ENCODE measurements at places on chromosomes 7 and 10.
A peak's percentile ranks its signal among the peaks of the same experiment; 100 is the strongest.

GRCh38 chr7:139610595-139610994, 87.1 kb downstream of the CLEC2L start:
- DNase-seq, result no peak

GRCh38 chr7:47371733-47372368, 210.1 kb downstream of the TNS3 start:
- DNase-seq, result peak; percentile 92

- DNase-seq, result no peak
These were observed 215.0 kb downstream of the MDFIC start for GRCh38 chr7:115136796-115137443.

GRCh38 chr7:30668102-30668501, 14.2 kb downstream of the CRHR2 start:
- no peak for DNase-seq

- no peak for DNase-seq
These were observed 19.3 kb upstream of the ZNF680 start for GRCh38 chr7:64581926-64582894.

DNA sequence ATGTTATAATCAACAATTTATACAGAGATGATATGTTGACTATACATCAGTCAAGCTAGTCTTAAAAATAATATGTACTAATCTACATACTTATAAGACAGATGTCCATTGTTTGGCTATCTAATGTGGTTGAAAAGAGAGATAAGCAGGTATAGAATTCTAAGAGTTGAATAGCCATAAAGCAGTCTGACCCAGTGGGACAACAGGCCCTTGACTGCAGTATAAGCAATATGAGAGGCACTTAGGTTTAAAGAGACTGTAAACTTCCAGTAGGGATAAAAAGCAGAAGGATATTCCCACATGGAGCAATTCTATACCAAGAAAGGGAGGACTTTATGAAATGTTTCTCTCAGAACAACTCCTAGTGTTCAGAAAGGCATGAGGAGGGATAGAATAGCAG, 139.3 kb downstream of the ELAPOR2 start:
- DNase-seq, result no peak

DNA sequence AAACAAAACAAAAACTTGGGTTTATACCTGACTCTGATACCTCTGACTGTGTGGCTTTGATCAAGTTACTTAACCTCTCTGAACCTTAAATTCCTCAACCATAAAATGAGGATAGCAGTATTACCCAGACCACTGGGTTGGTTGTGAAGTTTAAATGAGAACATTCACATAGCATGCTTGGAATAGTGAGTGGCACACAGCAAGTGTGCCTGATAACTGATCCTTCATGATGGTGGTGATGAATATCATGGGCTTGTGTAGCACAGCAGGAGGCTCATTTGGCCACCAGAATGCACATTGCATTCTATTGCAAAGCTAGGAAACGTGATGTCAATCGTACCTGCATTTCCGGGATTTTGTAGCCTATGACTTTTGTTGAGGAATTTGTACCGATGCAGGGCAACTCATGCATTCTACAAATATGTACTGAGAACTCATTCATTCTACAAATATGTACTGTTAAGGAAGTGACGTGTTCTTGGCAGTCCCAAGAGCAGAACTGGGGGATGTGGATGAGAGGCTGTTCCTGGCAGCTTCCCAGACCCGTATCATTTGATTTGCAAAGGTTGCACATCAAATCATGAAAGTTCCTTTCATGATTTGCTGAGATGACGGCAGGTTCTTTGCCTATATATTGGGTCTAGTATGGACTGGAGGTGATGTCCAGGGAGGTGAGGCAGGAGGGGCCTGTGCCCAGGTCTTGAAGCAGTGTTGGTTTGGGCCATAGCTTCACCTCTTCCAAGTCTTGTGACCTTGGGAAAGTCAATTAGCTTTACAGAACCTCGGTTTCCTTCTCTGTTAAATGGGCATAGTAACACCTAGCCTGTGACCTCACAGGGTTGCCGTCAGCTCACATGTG, 94.6 kb upstream of the SMNDC1 start:
- no peak for DNase-seq

DNA sequence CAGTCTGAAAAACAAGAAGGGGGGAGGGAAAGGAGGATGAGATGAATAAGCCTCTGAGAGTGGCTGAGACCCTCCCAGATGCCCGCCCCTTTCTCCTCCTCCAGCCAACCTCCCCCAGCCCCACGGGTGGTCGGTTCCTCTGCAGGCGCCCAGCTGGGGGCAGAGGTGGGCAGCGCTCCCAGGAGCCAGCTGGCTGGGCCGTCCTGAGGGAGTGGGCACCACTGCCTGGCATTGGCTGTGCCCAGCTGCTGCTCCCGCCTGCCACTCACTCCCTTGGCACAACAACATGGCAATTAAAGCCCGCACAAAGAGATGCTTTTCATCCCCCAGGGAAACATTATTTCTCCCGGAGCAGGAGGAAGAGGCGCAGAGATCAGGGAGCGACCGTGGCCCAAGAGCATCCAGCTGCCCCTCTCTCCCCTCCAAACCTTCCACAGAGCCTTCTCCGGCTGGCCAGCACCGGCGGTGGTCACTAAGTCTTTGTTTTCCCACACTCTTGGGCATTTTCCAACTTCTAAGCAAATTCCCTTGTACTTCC, 107.2 kb downstream of the SPDYE5 start:
- DNase-seq, result peak; percentile 97

DNA sequence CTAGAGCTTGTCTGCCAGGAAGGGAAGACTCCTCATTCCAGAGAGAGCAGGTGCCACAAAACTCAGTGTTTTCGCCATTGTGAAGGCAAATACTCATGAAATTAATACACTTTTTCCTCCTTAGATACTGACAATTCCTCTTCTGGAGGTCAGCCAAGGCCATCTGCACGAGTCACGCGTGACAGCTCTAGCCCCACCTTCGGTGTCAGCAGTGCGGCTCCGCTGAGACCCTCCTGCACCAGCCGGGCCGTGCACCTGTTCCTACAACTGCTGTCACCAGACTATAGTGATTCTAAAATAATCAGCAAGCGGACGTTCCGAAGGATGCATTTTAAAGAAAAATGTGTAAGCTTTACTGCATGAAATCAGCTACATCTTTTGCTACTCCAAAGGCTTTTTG, 127.7 kb downstream of the DIP2C start:
- no peak for DNase-seq

DNA sequence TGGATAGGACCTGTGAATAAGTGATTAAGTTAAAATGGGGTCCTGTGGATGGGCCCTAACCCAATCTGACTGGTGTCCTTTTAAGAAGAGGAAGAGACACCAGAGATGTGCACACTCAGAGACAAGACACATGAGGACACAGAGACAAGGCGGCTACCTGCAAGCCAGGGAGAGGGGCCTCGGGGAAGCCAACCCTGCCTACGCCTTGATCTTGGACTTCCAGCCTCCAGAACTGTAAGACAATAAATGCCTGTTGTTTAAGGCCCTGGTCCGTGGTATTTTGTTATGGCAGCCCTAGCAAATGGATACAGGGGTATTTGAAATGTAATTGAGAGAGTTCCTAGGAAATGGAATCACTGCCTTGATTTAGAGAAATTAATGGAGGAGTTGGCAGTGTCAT, 225.3 kb downstream of the SKAP2 start:
- no peak for DNase-seq

- DNase-seq, result no peak
These were observed 14.2 kb upstream of the CAMK2G start for GRCh38 chr10:73888514-73888913.

GRCh38 chr7:29480934-29481651, 82.5 kb upstream of the PRR15 start:
- DNase-seq, result no peak

GRCh38 chr10:79056736-79057391, 11.9 kb upstream of the ZMIZ1 start:
- DNase-seq, result no peak

DNA sequence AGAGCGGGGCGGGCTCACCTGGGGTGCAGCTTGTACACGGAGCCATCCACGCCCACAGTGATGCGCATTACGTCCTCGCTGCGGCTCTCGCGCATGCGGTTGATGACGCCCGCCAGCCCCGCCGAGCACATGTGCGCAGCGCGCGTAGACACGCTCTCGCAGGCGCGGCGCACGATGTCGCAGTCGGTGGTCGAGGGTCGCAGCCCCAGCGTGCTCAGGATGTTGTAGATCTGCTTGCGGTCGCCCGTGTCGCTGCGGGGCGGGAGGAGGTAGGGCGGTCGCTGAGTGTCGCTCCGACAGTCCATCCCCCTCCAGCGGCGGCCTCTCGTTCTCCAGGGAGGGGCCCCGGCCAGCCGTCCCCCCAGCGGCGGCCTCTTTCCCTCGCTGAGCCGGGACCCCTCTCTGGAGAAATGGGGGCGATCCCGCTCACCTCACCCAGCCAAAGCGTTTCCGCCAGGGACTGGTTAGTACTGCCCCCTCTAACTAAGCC, 4.4 kb upstream of the MYL7 start:
- no peak for DNase-seq

DNA sequence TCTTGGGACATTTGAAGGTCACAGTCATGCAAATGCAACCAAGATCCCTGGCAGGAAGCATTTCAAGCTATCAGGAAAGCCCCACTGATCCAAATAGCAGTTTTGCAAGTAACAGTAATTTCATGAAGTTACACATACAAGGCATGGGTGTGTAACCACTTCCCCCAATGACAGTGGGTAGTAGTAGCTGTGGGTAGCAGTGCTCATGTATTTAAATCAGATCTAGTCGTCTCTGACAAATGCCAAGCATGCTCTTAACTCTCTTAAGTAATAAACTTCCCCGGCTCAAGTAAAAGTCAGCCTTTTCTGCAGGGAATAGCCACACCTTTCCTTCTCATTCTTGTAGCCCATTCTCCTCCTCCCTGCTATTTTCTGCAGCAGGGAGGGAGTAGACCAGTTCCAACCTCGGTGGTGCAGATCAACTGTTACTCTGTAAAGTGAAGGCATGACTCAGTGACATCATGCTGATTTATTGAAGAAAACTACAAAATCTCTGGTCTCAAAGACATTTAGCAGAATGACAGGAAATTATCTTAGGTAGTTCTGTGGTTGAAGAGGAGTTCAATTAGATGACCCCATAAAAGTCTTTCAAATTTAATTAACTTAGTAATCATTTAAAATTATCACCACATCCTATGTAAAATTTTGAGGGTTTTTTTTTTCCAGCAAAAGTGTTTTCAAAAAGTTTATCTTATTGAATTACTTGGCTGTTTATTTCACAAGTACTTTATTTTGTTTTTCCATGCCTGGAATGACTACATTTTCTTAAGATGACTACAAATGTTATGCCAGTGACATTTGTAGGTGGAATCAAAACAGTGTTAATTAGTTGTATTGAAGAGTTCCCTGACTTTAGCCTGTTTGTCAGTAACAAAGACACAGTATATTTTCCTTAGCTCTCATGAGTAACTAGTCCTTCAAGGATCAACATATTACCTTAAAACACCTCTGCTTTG, 568.3 kb downstream of the INHBA start:
- no peak for DNase-seq

DNA sequence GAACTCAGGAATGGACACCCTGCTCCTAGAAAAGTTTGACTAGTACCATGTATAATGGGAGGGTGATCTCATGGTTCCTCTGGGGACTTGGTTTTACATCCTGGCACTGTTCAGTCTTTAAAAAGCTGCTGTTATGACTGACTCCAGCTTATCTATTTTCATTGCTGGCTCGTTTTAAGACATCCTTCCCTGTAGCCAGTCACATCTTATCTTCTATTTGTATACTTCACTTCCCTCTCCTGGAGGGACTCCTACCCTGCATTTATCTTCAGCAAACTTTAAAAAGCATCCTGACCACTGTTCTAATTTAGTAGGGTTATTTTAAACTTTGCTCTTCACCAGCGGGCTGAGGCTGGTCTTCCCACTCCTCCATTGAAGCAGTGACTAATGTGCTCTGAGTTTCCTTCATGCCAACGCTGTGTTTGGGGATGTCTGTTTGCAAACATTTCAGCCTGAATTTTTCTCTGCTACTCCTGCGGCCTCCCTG, 72.9 kb upstream of the ARMC3 start:
- DNase-seq, result no peak

DNA sequence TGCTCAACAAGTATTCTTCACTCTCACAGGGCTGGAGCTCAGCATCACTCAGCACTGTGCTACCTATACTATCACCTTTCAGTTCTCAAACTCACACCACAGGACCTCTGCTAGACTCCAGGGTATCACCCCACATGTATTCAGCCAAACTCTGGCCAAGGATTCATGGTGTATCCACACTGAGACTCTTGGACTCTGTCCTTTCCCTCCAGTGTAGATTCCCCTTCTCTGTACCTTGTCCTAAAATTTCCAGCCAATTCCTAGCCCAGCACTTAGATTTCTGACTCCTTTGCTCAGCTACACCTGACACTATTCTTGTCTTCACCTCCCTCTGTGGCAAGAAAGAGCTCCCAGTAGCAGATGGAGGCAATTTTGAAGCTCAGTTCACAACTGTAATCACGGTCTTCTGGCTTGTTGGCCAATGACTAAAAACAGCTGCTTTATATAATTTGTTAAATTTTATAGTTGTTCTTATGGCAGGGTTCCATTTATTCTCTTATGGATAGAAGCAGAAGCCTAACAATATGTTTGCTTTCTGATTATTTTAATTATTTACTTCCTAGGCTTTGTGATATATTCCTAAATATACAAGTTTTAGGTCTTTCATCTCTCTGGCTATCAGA, 258.8 kb downstream of the THSD7A start:
- no peak for DNase-seq

- no peak for DNase-seq
These were observed 305.8 kb upstream of the KCND2 start for GRCh38 chr7:119967221-119967620.

DNA sequence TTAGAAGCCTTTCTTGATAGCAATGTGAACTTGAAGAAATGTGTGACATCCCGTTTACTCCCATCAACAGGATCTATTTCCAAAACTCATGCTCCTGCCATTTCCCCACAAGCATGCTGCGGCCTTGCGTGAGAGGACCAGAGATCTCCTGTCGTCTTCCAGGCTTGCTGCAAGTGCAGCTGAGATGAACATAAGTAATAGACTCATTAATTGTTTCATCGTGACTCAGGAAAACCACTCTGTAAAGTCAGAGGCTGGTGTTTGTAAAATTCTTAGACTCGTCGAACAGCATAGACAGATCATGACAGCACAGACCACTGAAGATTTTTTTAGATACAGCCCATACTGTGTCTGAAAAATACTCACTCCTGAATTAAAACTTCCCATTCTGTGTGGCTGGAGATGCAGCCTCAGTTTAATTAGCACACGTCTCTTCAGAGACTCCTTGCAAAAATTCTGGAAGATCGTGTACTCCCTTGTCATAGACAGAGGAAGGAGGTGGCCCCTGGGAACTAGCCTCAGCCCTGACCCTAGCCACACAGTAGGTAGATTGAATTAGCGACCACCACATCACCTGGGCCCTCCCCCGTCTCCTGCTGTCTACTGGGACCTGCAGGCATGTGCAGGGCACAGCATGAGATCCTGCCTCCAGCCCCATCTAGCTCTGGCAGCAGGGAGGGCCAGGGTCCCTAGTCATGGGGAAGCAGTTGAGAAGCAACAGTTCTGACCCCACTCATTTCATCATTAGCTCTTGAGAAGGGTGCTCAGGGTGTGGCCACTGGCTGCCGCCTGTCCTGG, 226.0 kb downstream of the CELF2 start:
- DNase-seq, result no peak
